ENCODE measurements at places on chromosomes 7 and 10.

- DNase-seq, result no peak
Measured at GRCh38 chr10:5484205-5484604, 15.2 kb downstream of the CALML5 start.

DNA sequence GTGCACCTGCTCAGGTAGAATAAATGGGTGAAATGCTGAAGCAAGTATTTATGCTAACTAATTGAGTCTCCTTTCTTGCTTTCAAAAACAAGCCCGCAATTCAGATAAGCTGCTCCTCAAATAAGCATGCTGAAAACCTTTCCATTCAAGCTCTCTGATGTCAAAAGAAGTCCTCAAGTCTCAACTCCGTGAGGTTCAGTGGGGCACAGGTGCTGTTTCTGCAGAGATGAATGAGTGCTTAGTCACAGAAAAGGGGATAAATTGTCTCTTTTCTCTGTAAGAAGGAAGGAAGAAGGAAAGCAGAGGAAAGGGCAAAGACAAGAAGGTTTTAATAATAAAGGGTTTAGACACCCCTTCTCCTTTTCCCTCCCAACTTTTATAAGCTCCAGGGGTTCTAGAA lies 229.8 kb upstream of the NPY start:
- no peak for DNase-seq

GRCh38 chr10:63702092-63702491 lies 180.9 kb downstream of the REEP3 start:
- no peak for DNase-seq

DNA sequence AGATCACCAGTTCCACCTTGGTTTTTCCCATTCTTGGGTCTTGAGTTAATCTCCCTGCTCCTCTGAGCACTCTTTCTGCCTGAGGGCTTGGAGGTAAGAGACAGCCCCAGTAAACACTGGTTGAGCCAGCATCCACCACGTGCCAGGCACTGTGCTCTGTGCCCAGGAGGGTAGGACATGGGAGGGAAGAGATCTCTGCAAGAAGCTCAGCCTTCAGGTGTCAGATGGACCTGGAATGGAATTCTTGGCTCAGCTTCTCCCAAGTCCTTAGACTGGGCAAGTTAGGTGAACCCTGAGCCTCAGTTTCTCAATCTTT lies 2.5 kb downstream of the ZYX start:
- DNase-seq, result no peak

GRCh38 chr10:131736321-131736980 lies 164.4 kb upstream of the PPP2R2D start:
- DNase-seq, result peak; percentile 34

DNA sequence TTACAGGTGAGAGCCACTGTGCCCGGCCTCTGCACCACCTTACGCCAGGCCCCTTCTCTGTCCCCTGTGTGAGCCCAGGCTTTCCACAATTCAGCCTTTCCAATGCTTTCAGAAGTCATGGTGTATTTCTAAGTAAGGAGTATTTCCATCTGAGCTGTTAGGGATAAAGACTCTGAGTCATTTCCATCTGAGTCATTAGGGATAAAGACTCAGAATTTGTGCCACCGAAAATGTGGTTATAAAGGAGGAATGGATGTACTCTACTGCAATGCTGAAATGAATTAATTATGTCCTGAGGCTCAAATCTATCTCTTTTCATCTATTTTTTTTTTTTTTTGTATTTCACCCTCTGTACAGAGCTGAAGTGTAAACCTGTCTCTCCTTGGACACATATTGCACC lies 84.0 kb downstream of the GATA3 start:
- DNase-seq, result no peak

DNA sequence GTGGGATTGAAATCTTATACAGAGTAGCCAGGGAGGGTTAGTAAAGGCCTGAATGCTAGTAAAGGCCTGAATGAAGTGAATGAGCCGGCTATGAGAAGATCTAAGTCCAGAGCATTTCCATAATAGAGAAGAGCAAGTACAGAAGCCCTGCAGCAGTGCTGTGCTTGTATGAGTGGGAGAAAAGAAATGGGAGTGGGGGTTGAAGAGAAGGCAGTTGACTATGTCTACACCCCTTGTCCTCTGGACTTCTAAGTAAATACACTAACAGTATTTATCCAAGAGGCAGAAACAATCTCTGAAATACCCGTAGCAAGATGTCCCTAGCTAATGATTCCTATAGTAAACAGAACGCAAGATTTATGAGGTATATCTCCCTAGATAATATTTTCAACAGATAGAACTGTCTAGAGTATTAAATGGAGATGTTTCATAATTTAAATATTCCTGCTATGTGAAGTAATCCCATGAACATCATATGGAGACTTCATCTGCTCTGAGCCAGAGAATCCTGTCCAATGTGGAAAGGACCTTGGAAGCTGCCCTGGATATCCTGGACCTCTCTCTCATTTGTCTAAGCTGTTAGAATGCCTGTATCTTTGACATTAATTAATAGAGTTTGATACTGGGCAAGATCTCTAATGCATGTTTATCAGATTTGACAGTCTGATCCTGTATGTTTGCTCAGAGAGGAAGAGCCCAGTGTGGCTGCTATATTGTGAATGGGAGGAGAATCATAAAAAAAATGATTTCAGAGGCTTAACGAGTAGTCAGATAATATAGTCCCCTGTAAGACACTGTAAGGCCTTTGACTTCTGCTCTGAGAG lies 171.6 kb downstream of the LRRN3 start:
- DNase-seq, result no peak

Data from suprapubic skin (tissue), 4 donors.